Stimulated activated CD4-positive, alpha-beta T cell treated with anti-CD3 and anti-CD28 coated beads, Interleukin-1b, Interleukin-23, amount 100 ng/mL, for 1 hour (primary cell): ENCODE measurements at places on chromosomes 5 and 9.

DNA sequence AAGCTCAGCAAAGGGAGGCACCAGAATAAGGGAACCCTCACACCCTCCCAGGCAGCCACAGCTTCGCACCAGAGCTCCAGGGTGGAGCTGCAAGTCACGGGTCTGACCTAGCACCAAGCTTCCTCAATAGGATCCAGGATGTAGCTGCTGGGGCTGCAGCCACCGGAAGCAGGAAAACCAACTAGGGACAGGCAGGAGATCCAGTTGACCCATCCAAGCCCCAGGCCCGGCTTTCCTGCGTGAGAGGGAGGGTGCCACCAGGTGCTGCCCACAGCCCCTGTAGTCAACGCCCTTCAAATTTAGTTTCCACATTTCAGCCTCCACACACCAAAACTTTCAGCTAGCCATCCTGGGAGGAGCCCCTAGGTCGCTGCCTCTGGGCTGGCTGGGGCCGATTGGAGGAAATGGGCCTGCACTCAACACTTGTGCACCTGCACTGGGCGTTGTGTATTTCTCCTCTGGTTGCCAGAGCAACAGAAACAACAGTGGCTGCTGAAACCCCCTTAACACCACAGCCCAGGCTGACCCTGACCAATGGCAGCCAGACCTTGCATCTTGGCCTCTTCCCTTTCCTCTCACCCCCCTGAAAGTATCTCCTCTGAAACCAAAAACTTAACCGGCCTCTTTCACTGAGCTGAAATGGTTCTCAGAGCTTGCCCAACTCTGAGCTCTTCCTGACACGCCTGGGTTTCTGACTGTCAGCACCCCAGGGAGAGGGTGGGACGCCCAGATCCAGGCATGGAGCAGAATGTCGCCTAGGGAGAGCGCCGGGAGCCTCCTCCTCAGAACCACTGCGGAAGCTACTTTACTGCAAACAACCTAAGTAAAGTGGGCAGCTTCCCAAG, 226.5 kb upstream of the MAP3K1 start:
- no peak for DNase-seq

GRCh38 chr5:135508496-135509005, 27.2 kb downstream of the NEUROG1 start:
- no peak for DNase-seq

- no peak for DNase-seq
These were observed 75.4 kb upstream of the GDNF start for GRCh38 chr5:37915097-37915736.

DNA sequence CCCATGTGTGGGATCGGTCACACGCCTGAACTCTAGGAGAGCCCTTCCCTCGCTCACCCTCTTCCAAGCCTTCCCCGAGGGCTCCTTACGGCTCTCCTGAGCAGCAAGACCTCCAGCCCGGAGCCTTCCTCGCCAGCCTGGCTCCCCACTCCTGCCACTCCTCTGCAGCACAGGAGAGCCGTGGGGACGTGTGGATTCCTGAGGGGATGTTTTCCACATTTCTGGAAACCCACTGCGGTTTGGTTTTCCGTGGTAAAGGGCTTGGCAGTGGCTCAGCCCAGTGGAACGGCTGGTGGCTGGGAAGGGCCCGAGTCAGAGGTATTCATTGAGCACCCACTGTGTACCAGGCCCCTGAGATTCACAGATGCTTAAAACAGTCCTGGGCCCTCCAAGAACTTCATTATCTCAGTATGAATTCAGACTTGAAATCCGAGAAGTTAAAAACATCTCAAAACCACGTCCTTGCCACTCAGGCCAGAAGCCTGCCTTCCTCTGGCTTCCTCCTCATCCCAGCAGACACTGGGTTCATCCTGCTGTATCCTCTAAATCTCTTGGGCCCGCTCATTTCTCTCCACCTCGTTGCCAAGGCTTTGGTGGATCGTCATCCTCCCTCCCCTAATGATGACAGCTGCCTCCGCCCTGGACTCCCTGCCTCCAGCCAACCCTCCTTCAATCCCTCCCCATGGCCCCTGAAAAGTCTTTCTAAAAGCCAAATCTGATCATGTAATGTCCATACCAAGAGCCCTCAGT, 109.6 kb downstream of the FGF18 start:
- no peak for DNase-seq

DNA sequence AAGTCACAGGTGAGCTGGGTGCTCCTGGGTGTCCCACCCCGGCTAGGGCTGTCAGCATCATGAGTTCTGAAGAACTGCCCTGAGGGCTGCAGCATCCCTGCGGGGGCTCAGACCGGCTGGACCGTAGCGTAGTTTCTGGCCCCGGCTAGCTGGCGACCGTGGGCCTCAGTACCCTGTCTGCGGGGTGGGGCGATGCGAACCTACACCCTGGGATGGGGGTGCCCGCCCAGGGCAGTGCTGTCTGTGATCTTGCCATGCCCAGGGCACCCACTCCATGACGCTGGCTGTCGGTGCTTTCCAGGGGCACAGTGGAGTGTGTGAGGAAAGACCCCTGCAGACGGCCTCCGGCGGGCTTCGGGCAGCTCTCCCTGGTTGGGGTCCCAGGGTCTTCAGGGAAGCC, 66.5 kb upstream of the IRX4 start:
- no peak for DNase-seq

DNA sequence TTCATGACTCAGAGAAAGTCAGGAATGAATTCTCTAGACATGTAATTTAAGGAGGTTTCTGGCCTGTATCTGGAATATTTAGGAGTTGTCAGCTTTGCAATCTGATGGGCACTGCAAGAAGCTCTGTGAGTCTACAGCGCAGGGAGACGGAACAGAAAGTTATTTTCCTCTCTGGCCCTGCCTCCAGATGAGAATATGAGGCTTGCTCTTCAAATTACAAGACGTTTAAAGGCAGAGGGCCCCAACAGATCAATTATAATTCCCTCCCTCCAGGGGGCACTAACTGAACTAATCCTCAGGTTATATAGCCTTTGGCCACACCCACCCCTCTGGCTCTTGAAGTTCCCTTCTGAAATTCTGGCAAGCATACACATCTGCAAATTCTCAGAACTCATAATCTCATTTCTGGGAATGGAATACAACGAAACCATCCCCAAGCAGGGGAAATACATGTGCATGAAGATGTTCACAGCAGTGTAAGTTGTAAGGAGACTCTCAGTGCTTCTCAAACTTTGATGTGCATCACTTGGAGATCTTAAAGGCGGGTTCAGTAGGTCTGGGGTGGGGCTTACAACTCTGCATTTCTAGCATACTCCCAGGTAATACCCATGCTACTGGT, 307.6 kb downstream of the CWC27 start:
- no peak for DNase-seq

DNA sequence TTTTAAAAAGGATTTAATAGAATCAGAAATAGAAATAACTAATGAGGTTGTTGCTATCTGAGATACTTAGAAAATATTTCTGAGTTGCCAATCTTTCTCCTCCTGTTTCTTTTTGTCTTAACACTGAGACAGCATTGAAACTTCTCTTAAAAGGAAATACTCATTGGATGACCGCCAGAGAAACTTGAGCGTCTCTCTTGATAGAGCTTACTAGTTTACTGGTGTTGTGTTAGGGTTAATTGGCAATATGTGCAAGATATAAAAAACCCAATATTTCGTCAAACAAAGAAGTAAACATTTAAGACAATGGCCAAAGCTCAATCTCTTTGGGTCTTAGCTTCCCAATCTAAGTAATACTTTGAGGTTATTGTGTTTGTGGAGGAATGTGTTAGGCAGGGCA, 176.4 kb upstream of the CHD1 start:
- DNase-seq: no peak

GRCh38 chr5:174300118-174300940, 254.8 kb downstream of the NSG2 start:
- DNase-seq: no peak

GRCh38 chr5:137195483-137195882, 303.6 kb downstream of the SPOCK1 start:
- DNase-seq: no peak

DNA sequence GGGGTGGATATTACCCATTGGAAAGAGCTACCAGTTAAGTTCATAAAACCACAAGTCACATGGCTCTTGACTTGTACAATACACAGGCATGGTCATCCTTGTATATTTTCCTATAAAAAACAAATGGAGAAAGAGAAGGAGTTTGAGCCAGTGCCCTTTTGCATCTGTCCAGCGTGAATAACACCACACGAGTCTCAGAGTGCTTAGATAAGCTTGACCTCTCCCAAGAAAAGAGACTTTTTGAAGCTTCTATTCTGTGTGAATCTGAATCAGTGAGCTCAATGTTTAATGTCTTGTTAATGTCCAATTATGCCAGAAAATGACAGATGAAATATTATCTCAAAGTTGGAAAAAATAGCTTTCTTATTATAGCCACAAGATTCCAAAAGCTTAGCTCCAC, 30.9 kb upstream of the LPAR1 start:
- no peak for DNase-seq

- DNase-seq: no peak
These were observed 129.7 kb upstream of the MAP3K1 start for GRCh38 chr5:56685503-56686217.

DNA sequence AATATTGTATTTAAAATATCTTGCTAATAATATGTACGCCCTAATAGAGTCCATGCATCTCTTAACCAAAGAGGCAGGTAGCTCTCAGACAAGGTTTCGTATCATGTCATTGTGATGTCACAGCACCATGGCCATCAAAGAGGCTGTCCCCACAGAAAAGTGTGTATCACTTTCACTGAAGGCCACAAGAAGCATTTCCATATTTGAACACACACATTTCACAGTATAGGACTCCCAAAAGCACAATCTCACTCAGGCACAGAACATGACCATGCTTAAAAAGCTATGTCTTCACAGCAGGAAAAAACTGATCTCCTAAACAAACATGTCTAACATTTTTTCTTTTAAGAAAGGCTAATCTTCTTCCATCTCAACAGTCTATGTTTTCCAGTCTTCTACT, 133.8 kb downstream of the DENND1A start:
- DNase-seq: no peak

- DNase-seq: no peak
These were observed 19.8 kb downstream of the SLC6A18 start for GRCh38 chr5:1244976-1245375.

DNA sequence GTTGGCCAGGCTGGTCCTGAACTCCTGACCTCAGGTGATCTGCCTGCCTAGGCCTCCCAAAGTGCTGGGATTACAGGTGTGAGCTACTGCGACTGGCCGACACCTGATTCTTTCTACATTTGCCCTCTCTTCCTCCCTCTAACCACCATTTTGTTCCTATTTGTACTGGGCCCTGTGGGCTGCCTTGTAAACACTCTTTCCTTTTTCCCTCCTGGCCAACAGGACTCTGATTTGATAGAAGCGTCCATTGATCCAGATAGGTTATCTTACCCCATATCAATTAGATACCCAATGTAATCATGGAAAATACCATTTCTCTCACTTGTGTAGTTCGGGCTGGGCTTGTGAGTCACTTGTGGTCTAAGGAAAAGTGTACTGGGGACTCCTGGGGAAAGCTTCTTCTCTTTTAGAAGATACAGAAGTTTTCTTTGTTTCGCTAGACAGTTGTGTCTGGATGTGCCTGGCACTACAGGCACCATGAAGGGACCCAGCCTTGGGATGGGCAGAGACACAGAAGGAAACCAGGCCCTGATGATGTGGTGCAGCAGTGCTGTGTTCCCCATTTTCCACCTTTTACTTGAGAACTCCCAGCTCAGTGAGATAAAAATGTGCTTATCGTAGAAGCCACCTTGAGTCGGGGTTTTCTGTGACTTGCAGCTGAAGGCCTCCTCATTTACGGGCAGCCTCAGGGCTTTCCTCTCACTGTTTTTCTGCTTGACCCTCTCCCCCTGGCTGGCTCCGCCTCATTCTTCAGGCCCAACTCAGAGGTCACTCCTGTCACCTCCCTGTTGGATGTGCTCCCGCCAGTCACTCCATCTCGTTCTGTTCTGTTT, 32.8 kb upstream of the CPEB4 start:
- DNase-seq: no peak

GRCh38 chr5:38714240-38714639, 131.6 kb upstream of the OSMR start:
- no peak for DNase-seq

DNA sequence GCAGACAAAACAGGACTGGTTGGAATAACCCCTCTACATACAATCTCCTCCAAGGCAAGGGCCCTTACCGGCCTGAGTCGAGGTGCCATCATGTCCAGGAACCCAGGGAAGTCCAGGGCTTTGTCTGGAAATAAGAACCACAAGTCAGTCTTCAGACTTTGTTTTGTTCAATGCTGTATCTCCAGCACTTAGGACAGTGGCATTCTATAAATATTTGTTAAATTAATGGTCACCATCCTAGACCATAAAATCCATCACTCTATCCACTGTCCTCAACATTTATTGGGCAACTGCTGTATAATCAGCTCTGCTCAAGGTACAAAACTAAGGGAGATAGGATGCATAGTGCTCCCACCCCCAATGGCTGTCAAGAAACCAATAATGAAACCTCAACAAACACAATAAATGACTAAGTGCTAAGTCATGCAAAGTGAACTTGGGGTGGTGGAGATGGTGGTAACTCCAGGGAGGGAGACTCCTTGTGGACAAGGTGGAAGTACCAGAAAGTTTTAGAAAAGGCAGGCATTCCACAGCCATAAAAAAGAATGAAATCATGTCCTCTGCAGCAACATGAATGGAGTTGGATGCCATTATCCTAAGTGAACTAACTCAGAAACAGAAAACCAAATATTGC, 5.0 kb downstream of the RELL2 start:
- no peak for DNase-seq

GRCh38 chr5:149420545-149421371, 41.7 kb upstream of the IL17B start:
- DNase-seq: no peak

DNA sequence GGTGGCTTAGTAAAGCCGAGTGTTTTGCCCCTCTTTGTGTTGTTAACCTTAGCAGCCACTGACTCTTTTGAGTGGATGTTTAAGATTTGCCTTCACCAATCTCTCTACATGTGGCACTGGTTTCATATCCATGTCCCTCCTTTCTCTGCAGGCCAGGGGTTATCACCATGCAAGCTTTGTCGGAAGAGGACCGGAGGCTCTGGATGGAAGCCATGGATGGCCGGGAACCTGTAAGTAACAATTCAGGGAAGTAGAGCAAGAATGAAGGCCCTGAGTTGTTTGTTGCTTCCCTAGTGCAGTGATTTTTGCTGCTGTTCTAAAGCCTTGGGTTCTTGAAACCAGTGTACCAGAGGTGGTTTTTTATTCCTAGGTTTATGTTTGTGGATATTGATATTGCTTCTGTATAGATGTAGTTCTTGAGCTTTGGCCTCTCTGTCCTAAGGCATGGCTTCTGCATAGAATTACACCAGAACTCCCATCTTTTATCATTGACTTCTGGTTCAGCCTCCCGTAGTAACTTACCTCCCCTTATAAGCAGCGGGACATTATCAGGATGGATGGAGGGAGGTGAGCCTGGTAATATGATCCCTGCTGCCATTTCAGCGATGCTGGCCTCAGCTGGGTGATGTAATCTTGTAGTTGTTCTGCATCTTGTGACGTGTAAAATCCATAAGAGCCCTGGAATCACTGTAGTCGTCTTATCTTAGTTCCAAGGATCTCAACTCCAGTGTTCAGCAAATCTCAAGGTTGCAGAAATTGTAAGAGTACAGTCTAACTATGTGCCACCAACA, 161.9 kb downstream of the ARHGAP26 start:
- DNase-seq: no peak
